ENCODE measurements at places on chromosomes 6 and 20.

- no peak for DNase-seq
Observed at GRCh38 chr6:113924312-113924723, 46.6 kb downstream of the HDAC2 start.

- DNase-seq = no peak
Observed at GRCh38 chr6:131924881-131925474, 26.2 kb downstream of the CCN2 start.

GRCh38 chr6:123744840-123745239, 58.8 kb upstream of the NKAIN2 start:
- no peak for DNase-seq

DNA sequence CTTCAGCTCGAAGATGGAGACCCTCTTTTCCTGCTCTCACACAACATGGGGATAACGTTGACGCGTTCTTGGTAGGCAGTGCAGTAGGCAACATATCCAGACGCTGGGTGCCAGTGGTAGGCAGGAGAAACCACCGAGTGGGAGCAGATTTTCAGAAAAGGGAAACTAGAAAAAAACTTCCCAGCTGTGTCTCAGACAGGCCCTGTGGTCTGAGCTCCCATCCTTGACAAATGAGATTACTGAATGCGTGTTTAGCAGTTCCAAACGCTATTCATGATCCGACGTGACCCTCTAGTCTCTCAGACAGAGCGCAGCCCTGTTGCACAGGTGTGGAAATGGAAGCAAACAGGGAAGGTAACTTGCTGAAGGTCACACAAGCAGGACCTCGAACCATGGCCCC, 83.9 kb upstream of the DUSP22 start:
- DNase-seq = no peak

- DNase-seq = no peak
Observed at GRCh38 chr20:25032478-25033264, 25.3 kb downstream of the ACSS1 start.

DNA sequence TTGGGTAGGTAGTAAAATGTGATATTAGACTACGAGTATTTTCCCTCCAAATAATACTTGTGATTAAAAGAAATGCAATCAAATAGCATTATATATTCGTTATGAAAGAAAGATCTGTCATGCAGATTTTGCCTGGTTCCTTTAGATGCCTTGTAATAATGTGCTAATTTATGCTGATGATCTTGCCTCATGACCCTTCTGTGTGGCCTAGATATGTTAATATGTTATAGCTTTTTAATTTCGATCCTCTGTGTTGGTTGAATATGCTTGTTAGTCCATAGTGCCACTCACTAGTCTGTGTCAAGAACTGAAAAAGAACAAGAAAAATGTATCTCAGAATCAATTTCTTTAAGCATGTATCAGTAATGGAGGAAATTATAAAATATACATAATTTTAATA, 31.9 kb downstream of the CDKAL1 start:
- DNase-seq = no peak

DNA sequence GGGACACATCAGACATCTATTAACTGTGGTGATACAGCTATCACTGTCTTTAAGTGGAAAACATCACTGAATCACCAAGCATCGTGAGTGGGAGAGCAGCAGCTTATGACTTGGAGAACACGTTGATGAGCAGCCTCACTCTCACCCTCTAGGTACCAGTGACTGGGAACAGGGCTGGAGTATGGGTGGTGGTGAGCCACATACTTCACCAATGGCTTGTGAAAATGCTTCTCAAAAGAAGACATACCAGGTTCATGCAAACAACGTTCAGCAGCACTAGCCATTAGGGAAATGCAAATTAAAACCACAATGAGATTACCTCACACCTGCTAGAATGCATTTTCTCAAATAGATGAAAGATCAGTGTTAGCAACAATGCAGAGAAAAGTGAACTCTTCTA, 25.3 kb downstream of the SNX5 start:
- DNase-seq = no peak

Data from H1 (cell line).